ENCODE measurements at places on chromosomes 4 and X. TPM values are rescaled to one million over a fixed set of nuclear protein-coding genes. Genes with fewer than 3 reads are reported as not detected.

GRCh38 chrX:112941209-112941837, 100.7 kb upstream of the AMOT start:
- peak; percentile 1 for DNase-seq

- no peak for DNase-seq
Measured at GRCh38 chr4:103853146-103853545, 133.4 kb upstream of the TACR3 start.

DNA sequence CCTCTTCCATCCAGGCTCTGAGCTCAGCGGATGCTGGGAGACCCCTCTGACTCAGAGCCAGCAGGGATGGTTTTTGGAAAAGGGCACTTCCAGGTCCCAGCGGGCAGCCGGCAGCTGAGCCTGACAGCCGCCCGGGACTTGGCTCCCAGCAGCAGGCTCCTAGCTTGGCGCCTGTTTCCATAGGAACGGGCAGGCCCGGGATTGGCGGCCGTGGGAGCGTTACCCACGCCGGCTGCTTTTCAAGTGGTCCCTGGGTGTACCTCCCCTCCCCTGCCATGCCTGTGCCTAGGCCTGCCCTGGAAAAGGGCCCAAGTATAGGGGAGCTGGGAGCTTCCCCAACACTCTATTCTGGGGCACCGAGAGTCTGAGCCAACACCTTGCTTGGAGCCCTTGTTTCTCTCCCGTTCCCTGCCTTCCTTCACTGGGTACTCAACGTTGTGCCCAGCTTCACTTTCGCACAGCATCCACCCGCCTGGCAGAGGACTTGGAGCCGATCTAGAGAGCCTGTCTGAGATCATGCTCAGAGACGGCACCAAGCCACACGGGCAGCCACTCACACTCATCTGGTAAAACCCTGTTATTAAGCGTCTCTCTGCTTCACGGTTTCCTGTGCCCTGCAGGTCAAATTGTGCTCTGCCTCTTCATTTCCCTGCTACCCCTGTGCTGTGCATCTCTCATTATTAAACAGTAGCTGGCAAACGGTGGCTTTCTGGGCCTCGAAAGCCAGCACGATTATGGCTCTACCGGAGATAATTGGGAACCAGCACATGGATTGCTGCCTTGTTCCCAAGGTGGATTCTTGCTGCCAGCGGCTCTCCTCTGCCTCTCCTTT, 521.5 kb downstream of the BCOR start:
- no peak for DNase-seq

DNA sequence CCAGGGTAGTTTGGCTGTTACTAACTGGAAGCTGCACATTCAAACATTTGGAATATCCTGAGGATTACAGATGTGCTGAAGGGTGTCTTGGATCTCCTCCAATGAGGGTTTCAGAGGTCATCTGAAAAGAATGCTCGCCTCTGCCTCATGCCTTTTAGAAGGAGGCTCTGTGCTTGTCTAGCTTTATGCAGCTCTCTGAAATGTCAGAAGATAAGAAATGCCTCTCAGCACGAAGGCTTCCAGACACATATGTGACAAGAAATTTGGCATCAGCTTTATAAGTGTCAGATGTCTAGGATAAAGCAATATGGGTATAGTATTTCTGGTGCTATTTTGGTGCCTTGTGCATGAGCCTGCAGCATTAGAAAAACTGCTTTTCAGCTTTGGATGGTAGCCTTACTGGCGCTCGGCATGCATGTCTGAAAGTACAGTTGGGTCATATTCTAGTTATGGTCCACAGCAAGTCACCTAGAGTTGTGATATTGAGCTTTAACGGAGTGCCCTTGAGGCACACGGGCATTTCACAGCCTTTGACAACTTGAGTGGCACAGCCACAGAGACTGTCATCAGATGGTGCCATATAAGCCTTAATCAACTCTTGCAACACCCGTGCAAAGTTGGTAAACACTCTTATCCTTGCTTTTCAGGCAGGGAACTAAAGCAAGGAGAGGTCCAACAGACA, 70.8 kb upstream of the PGRMC2 start:
- peak; percentile 91 for DNase-seq

- DNase-seq: peak; percentile 88
Measured at GRCh38 chr4:157048248-157048647, 27.7 kb upstream of the GLRB start.

DNA sequence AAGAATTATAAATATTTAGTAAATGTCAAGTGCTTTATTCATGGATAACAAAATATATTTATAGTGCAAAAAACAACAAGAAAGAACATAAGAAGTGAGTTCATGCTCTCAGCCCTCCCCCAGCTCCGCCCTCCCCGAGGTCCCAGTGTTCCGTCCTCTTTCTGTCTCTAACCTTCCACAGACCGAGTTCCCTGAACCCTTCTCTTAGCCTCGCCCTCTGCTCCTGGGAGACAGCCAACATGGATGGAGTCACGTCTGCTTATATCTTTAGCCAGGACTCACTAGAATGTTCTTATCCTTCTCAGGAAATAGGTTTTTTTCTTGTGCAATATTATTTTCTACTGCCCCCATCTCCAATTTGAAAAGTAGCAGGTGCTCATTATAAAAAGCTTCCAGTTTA, 40.1 kb upstream of the HELT start:
- DNase-seq: no peak

GRCh38 chr4:74057588-74057987, 19.1 kb upstream of the CXCL3 start:
- no peak for DNase-seq

- no peak for DNase-seq
Measured at GRCh38 chrX:28718450-28718849, 131.2 kb downstream of the IL1RAPL1 start.

GRCh38 chr4:87916626-87917025, 58.9 kb upstream of the SPP1 start:
- DNase-seq: no peak

- DNase-seq: peak; percentile 34
Measured at GRCh38 chr4:106238820-106239420, 77.1 kb downstream of the TBCK start.

HPF1 gene
- total RNA-seq: 27.5 TPM

GRCh38 chrX:68931345-68931744, 102.5 kb downstream of the EFNB1 start:
- no peak for DNase-seq

DNA sequence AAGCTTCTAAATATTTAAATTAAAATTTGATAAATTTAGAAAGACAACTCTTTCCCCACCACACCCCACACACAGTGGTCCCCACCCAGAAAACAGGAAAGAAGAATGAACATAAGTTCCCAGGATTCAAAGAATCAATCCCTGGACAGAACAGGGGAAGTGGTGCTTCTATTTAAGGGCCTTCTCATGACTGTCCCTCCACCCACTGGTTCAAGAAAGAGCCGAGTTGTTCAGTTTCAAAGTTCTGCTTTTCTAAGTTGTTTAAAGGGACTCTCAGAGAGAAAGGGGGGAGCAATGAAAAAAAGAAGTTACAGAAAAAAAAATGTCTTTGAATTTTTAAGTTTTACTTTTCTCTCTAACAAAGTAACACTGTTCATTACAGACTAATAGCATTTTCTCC, 195.8 kb downstream of the PDGFC start:
- DNase-seq: no peak

DNA sequence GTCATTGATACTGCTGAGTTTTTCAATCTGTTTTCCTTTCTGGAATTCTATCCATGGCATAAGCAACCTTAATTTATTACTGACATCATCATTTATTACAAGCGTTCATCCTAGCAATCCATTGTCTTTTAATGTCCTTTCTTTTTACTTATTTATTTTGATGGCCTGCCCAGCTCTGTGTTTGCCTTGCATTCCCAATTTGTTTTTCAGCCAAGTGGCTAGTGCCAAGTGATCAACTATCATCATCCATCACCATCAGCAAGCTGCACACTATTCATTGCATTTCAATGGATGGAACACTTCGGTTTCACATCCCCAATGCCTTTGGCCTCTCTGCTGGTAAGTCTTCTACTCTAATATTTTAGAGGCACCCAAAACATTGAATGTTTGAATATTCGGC, 831.7 kb upstream of the EPHA5 start:
- no peak for DNase-seq

SPANXD gene
- not detected for total RNA-seq

LRIT3 gene
- not detected for total RNA-seq

DNA sequence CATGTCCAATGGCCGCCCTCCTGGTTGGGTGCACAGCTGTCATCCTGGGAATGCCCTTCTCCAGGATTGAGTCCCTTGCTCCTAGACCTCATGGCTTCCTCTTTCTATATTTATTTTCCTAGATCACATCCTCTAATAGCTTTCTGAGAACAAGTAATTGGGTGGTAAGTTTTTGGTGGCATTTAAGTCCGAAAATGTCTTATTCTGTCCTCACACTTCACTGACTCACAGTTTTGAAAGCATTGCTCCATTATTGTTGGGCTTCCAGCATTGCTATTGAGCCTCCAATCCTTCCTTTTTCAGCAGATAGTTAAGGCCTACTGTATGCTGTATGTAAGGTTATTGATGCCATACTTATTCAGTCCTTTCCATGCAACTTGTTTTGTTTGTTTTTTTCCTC, 25.9 kb downstream of the PGM2 start:
- DNase-seq: no peak

DNA sequence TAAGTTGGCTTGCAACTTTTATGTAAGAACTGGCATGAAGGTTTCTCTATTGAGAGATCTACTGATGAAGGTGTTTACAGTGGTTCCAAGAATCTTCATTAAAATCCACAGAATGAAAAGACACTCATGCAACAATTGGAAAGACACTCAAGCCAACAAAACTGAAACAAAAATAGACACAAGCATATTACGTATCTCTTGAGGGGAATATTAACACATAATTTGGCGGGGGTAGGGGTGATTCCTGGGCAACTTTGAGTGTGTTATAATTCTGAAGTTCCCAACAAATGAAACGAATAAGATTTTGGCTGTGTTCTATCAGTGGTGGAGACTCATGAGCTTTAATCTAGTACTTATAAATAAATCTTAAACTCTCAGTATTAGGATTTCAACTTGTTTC, 75.1 kb downstream of the SPATA18 start:
- DNase-seq: no peak

PLAC8 gene
- not detected for total RNA-seq

GRCh38 chrX:13868591-13868990, 51.7 kb upstream of the GPM6B start:
- peak; percentile 45 for DNase-seq

RHOXF2 gene
- not detected for total RNA-seq

DNA sequence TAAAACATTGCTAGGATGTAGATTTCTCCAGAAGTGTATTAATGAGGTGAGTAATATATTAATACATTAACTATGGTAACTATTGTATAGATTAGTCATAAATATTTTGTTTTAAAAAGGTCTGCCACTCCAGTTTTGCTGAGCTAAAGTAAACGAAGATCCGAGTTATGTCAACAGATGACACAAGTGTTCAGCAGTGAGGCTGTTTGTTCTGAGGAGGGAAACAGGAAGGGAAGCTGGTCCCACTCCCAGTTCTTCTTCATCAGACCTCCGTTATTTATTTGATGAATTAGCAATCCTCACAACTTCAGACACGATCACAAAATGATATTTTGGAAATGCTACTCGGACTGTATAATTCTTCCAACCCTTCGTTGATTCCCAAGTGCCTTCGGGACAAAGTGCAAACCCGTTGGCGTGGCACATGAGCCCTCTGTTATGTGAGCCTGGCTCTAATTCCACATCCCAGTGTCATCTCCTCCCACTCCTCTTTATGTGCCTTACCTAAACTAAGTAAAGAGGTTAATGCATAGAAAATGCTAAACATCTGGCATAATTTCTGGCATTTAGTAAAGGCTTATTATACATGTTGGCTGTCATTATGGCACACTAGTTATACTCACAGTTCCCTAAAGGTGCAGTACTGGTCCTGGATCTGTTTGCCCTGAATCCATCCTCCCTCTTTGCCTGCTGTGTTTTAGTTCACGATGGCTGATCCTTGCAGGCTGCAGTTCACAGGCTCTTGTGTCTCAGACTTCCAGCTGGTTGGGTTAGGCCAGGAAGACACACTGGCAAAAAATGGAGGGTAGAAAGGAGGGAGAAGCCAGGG, 190.6 kb upstream of the LNX1 start:
- peak; percentile 90 for DNase-seq

DNA sequence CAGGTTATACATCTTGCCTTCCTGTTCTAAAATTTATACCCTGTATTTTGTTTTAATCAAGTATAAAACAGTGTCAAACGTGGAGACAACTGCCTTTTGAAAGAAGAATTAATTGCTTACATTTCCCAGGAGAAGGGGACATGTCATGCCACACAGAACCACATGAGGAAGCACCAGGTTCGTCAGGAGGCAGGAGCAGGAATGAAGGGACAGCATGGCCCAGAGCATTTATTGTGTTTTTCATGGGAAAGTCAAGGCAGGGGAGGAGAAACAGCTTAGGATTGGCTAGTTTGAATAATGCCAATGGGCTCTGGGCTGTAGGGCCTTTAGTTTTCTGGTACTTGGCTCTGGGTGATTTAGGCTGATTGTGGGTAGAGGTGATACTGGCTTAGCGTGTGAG, 203.7 kb downstream of the CFAP299 start:
- DNase-seq: no peak

DNA sequence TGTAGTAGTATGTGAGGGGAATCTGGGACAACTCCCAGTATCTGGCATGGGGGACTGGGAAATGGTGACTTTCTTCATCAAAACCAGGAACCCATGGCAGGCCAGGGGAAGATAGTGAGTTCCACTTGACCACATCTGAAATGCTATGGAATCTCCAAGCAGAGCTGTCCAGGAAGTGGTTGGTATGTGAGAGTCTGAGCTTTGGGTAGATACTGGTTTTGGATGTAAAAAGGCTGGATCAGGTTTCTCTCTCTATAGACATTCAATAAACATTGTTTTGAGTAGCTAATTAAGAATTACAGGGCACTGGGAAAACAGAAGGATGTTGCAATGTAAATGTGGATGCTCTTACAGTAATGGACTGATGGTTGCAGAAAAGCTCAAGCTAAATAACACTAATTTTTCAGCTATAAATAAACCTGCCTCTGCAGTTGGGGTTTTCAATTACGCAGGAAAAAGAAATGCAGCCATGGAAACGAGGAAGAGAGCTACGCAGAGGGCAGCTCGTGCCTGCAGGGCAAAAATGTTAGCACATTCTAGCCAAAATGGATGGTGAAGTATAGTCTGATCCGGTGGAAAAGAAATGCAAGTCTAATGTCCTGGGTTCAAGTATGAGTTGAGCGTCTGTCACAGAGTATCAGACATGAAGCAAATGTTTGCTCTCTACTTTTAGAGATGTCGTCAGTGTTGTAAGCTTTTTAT, 13.4 kb upstream of the CHRNA9 start:
- DNase-seq: peak; percentile 79

VCX3B gene
- not detected for total RNA-seq

DNA sequence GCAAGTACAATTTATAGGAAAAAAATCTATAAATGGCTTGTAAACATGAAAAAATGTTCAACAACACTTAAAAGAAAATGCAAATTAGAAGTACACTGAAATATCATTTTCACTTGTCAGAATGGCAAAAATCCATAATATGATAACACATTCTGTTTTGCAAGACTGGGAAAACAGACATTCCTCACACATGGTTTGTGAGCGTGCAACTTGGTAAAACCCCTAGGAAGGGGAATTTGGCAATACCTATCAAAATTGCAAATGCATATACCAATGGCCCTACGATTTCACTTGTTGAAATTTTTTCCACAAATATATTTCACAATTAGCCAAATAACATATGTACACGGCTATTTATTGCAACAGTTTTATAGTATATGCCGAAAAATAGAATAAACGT, 31.4 kb downstream of the TBC1D9 start:
- DNase-seq: peak; percentile 11

LANCL3 gene
- not detected for total RNA-seq

TSPAN7 gene
- not detected for total RNA-seq

GRCh38 chr4:110620691-110621327, 2.1 kb downstream of the PITX2 start:
- no peak for DNase-seq
